ENCODE measurements at places on chromosomes 12 and 14. TPM values are rescaled to one million over a fixed set of nuclear protein-coding genes. Genes with fewer than 3 reads are reported as not detected.

RND1 gene
- 0.22 TPM for total RNA-seq

GPR84 gene
- total RNA-seq: not detected

OLR1 gene
- 0.13 TPM for total RNA-seq

PCK2 gene
- total RNA-seq: 2.5 TPM

CRACR2A gene
- 1.3 TPM for total RNA-seq

CIROP gene
- total RNA-seq: not detected

IFNG-AS1 gene
- total RNA-seq: 0.31 TPM

SYNDIG1L gene
- total RNA-seq: 0.04 TPM

DNA sequence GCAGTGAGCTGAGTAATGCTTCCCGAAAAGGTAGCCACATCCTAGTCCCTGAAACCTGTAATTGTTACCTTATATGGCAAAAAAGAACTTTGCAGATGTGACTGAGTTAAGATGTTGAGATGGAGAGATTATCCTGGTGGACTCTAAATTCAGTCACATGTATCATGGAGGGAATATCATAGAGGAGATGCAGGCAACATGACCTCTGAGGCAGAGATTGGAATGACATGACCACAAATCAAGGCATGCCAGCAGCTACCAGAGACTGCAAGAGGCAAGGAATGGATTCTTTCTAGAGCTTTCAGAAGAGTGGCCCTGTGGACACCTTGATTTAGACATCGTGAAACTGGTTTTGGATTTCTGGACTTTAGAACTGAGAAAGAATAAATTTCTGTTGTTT, 18.5 kb downstream of the SLC38A6 start:
- peaks cover 8% of the 10 kb centered on the region for H3K36me3 ChIP-seq
- no peaks in the 10 kb centered on the region for H3K27me3 ChIP-seq
- DNase-seq: no peak
- H3K27ac ChIP-seq: no peak overlapping the region
- no peak overlapping the region for H3K4me3 ChIP-seq

DNA sequence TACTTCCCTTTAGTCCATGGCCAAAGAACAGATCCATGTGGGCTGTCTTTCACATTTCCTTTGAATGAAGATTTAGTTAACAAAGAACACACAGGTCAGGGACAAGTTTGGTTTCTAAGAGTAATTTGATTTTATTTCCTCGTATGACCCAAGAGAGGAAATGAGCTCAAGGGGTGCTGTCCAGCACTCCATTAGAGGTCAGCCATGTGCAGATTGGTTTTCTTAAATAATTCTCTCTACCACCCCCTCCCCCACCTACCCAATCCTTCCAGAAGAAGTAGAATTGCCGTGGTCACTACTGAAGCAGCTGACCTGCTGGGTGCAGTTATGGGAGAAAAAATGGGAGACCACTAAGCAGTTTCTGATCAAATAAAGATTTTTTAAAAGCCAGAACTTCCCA, 13.9 kb upstream of the OAS1 start:
- no peak for DNase-seq
- H3K27me3 ChIP-seq: peaks cover 10% of the 10 kb centered on the region
- H3K36me3 ChIP-seq: no peaks in the 10 kb centered on the region
- no peak overlapping the region for H3K27ac ChIP-seq
- peaks cover 6% of the 10 kb centered on the region for H3K4me1 ChIP-seq

DNA sequence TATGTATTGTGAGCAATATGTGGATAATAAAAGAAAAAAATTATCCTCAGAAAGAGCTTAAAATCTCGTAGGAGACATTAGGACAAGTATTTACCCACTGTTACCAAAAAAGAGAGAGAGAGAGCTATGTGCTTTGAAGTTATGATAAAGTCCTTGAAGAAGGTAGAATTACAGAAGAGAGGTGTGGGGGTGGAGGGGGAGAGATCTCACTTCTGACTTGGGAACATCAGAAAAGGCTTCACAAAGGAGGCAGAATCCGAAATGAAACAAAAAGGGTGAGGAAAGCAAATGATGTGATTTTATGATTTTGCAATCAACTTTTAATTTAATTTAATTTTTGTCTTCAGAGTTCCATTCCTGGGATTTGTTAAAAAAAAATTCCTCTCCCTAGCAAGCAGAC, 311.8 kb upstream of the ATP2B1 start:
- H3K27me3 ChIP-seq: no peaks in the 10 kb centered on the region
- no peaks in the 10 kb centered on the region for H3K4me1 ChIP-seq
- no peak overlapping the region for H3K27ac ChIP-seq
- no peak for DNase-seq
- H3K36me3 ChIP-seq: no peaks in the 10 kb centered on the region

DNA sequence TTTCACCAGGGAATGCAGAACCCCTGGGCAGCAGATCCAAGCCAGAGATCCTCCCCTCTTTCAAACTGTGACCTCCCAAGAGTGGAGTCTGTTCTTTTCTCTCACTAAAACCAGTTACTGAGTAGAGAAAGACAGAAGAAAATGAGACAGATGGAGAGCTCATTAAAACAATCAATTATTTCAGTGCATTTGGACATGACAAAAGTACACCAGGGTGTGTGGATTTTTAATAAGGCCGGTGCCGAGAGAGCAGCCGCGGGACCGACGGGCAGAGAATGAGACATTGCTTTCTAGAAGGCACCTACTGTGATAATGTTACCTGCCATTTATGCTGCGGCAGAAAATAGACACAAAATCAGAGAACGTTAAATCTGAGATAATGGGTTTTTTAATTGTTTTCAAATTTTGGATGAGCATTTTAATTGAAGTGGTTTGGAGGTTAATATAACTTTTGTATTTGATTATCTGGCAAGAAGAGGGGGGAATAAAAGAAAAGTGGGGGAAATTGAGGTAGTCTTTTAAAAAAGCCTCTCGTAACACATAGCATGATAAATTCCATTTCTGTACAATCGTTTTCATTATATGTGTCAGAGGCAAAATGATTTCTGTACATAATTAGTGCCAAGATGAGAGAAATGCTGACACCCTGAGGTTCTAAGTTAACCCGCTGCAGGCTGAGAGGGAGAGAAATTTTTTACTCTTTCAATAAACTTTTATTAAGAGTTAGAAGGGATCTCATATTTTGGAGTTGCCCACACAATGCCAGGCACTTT, 70.8 kb downstream of the HSPB8 start:
- no peak for DNase-seq
- no peak overlapping the region for H3K27ac ChIP-seq
- H3K36me3 ChIP-seq: no peaks in the 10 kb centered on the region
- no peaks in the 10 kb centered on the region for H3K27me3 ChIP-seq
- H3K4me3 ChIP-seq: no peak overlapping the region

- no peak overlapping the region for H3K27ac ChIP-seq
- DNase-seq: no peak
- H3K4me3 ChIP-seq: no peak overlapping the region
- peaks cover 29% of the 10 kb centered on the region for H3K4me1 ChIP-seq
- H3K27me3 ChIP-seq: peaks cover 8% of the 10 kb centered on the region
Observed at GRCh38 chr12:13277293-13277692, 80.8 kb downstream of the EMP1 start.

GRCh38 chr14:45650754-45651153, 397.8 kb upstream of the MIS18BP1 start:
- no peaks in the 10 kb centered on the region for H3K27me3 ChIP-seq
- no peak overlapping the region for H3K4me3 ChIP-seq
- DNase-seq: no peak

- H3K4me3 ChIP-seq: peak overlapping the region; percentile 98
- H3K27me3 ChIP-seq: no peaks in the 10 kb centered on the region
- H3K4me1 ChIP-seq: peaks cover 4% of the 10 kb centered on the region
- peak overlapping the region; percentile 93 for H3K27ac ChIP-seq
- H3K36me3 ChIP-seq: peaks cover 9% of the 10 kb centered on the region
- peak; percentile 69 for DNase-seq
Observed at GRCh38 chr12:64452559-64453329, 824 bp downstream of the TBK1 start.

- H3K4me3 ChIP-seq: no peak overlapping the region
- H3K36me3 ChIP-seq: no peaks in the 10 kb centered on the region
- no peaks in the 10 kb centered on the region for H3K27me3 ChIP-seq
- peak; percentile 85 for DNase-seq
- no peak overlapping the region for H3K27ac ChIP-seq
- no peaks in the 10 kb centered on the region for H3K4me1 ChIP-seq
Observed at GRCh38 chr12:45543887-45544286, 185.6 kb upstream of the ARID2 start.

DNA sequence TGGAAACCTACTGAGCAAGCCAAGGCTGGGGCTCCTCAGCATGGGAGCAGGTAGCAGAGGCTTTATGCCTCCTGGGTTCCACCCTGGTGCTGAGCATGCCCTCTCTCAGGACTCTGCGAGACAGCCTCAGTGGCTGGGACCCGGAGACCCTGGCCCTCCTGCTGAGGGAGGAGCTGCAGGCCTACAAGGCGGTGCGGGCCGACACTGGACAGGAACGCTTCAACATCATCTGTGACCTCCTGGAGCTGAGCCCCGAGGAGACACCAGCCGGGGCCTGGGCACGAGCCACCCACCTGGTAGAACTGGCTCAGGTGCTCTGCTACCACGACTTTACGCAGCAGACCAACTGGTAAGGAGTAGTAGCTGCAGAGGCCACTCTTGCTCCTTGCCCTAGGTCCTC, 8.4 kb downstream of the ESPL1 start:
- DNase-seq: no peak
- no peaks in the 10 kb centered on the region for H3K4me1 ChIP-seq

DNA sequence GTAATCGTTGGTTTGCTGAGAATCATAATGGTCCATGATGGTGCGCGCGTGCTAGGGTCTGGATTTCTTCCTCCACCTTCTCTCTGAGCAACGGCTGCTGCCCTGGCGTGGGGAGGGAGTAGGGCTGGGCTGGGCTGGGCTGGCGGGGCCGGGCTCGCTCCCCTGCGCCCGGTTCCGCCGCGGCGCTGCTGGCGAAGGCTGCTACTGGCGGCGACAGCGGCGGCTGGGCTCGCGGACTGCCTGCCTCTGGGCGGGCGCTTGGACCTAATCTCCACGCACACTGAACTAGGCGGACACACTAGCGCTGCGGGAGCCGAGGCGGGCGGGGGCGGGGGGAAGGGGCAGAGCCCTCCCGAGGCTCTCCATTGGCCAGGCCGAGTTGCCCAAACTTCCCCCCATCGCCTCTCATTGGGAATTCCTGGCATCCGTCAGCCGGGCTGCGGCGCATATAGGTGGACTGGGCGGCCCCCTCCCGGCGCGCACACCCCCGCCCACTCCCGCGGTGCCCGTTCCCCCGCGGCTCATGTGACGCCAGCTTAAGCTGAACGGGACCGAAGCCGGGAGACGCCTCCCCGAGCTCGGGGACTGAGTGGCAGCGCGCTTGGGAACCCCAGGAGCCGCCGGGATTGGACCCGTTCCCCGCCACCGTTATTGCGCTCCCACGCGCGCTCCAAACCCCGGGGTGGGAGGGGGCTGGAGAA, at the start of gene ACTN1:
Gene ACTN1 (minus strand): TSS at position 282 of the 701 bp plus-strand sequence. CDS start 246 bp downstream, at position 36.
- peaks cover 38% of the 10 kb centered on the region for H3K4me1 ChIP-seq
- peak within 1 kb of the TSS; percentile 94 for H3K4me3 ChIP-seq
- H3K36me3 ChIP-seq: peaks cover 5% of the 10 kb centered on the region
- peaks cover 9% of the 10 kb centered on the region for H3K27me3 ChIP-seq

GRCh38 chr14:51219473-51220448, 20.3 kb upstream of the TMX1 start:
- H3K27ac ChIP-seq: no peak overlapping the region
- H3K36me3 ChIP-seq: no peaks in the 10 kb centered on the region
- H3K4me3 ChIP-seq: no peak overlapping the region
- peak; percentile 61 for DNase-seq

GRCh38 chr12:50196537-50196936, 29.4 kb upstream of the CERS5 start:
- no peaks in the 10 kb centered on the region for H3K27me3 ChIP-seq
- peaks cover 12% of the 10 kb centered on the region for H3K4me1 ChIP-seq
- H3K27ac ChIP-seq: peak overlapping the region; percentile 49
- peaks cover 26% of the 10 kb centered on the region for H3K36me3 ChIP-seq
- no peak overlapping the region for H3K4me3 ChIP-seq
- no peak for DNase-seq

DNA sequence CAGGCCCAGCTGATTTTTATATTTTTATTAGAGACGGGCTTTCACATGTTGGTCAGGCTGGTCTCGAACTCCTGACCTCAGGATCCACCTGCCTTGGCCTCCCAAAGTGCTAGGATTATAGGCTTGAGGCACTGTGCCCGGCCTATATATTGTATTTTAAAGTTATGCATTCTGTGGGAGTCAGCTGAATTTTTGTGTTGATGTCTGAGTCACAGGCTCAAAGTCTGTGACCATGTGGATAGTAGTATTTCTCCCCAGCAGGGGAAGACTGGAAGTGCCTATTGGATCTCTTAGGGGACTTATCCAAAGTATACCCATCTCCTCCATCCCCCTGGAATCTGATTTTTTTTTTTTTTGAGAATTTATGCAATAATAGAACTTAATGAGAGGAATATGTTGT, 43.8 kb upstream of the ATF1 start:
- H3K4me1 ChIP-seq: no peaks in the 10 kb centered on the region
- peaks cover 60% of the 10 kb centered on the region for H3K36me3 ChIP-seq
- DNase-seq: no peak
- H3K27me3 ChIP-seq: no peaks in the 10 kb centered on the region
- H3K27ac ChIP-seq: no peak overlapping the region

- H3K27me3 ChIP-seq: no peaks in the 10 kb centered on the region
- peaks cover 41% of the 10 kb centered on the region for H3K4me1 ChIP-seq
- peaks cover 47% of the 10 kb centered on the region for H3K36me3 ChIP-seq
- no peak overlapping the region for H3K4me3 ChIP-seq
Observed at GRCh38 chr12:110020956-110021355, 21.7 kb downstream of the ANKRD13A start.

DNA sequence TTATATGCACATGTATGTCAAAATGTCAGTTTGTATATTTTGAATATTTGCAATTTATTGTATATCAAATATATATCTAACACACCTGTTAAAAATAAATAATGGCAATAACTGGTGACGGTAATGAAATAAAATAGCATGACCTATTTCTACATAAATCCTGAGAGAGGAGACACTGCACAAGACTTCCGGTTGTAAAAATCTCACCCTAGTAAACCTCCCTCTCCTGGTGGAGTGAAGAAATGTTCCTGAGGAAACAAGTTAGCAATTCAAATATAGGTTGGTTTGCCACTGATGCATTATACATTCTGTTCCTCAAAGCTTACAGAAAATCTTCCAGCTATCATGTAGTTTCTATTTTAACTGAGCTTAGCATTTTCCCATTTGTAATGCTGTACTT, 166.1 kb upstream of the SYT10 start:
- DNase-seq: no peak
- no peak overlapping the region for H3K4me3 ChIP-seq
- no peaks in the 10 kb centered on the region for H3K4me1 ChIP-seq
- H3K27ac ChIP-seq: no peak overlapping the region
- no peaks in the 10 kb centered on the region for H3K36me3 ChIP-seq
- no peaks in the 10 kb centered on the region for H3K27me3 ChIP-seq

- H3K27me3 ChIP-seq: no peaks in the 10 kb centered on the region
- H3K4me1 ChIP-seq: peaks cover 6% of the 10 kb centered on the region
- no peak for DNase-seq
- H3K27ac ChIP-seq: no peak overlapping the region
- peaks cover 31% of the 10 kb centered on the region for H3K36me3 ChIP-seq
Observed at GRCh38 chr14:69081271-69081670, 71.6 kb downstream of the DCAF5 start.
